ENCODE measurements at places on chromosomes 2 and 18. TPM values are rescaled to one million over a fixed set of nuclear protein-coding genes. Genes with fewer than 3 reads are reported as not detected.

CPLX4 gene
- total RNA-seq, result not detected

- H3K4me3 ChIP-seq, result no peak overlapping the region
- no peaks in the 10 kb centered on the region for H3K36me3 ChIP-seq
- no peak for DNase-seq
- H3K27ac ChIP-seq, result no peak overlapping the region
- no peaks in the 10 kb centered on the region for H3K4me1 ChIP-seq
These were observed 615.3 kb downstream of the BCL11A start for GRCh38 chr2:59938181-59938580.

EPC2 gene
- total RNA-seq, result 12.8 TPM

KCNF1 gene
- total RNA-seq, result 0.09 TPM

- no peaks in the 10 kb centered on the region for H3K4me1 ChIP-seq
- H3K4me3 ChIP-seq, result no peak overlapping the region
- no peak for DNase-seq
- H3K27ac ChIP-seq, result no peak overlapping the region
- no peaks in the 10 kb centered on the region for H3K27me3 ChIP-seq
These were observed 51.3 kb downstream of the FMNL2 start for GRCh38 chr2:152386266-152386665.

- no peak overlapping the region for H3K27ac ChIP-seq
- H3K4me3 ChIP-seq, result no peak overlapping the region
- no peak for DNase-seq
- no peaks in the 10 kb centered on the region for H3K36me3 ChIP-seq
- H3K27me3 ChIP-seq, result no peaks in the 10 kb centered on the region
These were observed 19.9 kb upstream of the PLEKHH2 start for GRCh38 chr2:43616967-43617680.

GRCh38 chr2:127594116-127594591, 51.8 kb upstream of the GPR17 start:
- DNase-seq, result peak; percentile 2
- no peaks in the 10 kb centered on the region for H3K27me3 ChIP-seq
- no peaks in the 10 kb centered on the region for H3K36me3 ChIP-seq
- no peak overlapping the region for H3K27ac ChIP-seq
- H3K4me1 ChIP-seq, result no peaks in the 10 kb centered on the region

PAIP2B gene
- 40.3 TPM for total RNA-seq

SERPINB10 gene
- not detected for total RNA-seq

DNA sequence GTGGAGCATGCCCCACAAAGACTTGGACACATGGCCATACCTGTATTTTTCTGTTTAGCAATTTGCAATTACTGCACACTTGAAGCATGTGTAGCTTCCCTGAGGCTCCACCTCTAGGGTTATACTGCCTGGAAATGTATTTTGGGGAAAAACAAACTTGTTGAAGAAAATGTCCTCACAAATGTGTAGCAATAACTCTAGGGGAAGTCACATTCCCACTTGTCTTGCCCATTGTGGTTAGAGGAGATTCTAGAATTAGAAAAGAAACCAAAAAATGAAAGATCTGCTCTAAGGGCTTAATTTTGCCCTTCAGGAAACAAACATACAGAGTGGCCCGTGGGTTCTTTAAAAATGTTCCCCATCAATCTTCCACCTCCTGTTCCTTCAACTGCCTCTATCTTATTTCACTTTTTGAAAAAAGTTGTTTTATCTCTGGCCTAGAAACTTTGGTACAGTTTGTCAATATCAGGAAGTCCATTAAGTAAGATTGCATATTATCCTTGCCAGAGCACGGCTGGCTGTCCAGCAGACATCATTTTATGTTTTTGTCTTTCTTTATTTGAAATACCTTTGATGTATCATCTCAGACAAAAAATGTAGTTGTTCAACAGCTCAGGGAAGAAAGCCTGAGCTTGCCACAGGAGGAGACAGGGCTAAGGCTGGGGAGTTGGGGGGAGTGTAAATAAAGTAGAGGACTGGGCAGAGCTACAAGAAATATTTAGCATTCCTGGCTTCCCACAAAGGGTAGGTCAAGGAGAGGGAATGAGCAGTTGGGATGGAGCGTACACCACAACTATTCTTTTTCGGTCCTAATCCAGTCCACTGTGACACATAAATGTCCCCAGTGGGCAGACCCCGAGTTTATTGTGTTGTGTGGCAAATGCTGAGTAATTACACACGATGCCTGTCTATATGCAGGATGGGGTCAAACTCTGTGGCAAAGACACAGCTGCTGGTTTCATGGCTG, 96.8 kb upstream of the CDC42EP3 start:
- no peak for DNase-seq
- H3K27ac ChIP-seq, result no peak overlapping the region
- peaks cover 4% of the 10 kb centered on the region for H3K4me1 ChIP-seq

Data from pancreas (tissue), 10 donors.